ENCODE measurements at places on chromosomes 13 and 19. TPM values are rescaled to one million over a fixed set of nuclear protein-coding genes. Genes with fewer than 3 reads are reported as not detected.

DNA sequence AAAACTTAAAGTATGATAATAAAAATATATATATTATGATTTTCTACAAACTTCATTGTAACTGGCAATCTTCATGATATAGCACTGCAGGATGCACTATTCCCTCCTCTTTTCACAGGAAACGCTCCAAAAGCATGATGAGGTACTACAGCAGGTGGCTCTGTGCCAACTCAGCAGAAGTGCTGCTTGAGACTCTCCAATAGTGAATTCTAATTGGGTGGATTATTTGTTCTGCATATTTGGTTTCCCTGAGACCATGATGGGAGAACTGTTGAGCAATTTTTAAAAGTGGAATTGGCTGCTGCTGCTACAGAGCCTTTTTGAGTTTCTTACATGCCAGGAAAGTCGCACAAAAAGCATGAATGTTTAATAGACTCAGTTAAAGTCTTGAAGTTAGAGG, 1782.4 kb upstream of the PCDH20 start:
- no peak for DNase-seq

GRCh38 chr13:82412749-82413148, 1469.5 kb downstream of the SLITRK1 start:
- DNase-seq, result no peak

- DNase-seq, result no peak
Observed at GRCh38 chr13:85969331-85969730, 170.1 kb upstream of the SLITRK6 start.

DNA sequence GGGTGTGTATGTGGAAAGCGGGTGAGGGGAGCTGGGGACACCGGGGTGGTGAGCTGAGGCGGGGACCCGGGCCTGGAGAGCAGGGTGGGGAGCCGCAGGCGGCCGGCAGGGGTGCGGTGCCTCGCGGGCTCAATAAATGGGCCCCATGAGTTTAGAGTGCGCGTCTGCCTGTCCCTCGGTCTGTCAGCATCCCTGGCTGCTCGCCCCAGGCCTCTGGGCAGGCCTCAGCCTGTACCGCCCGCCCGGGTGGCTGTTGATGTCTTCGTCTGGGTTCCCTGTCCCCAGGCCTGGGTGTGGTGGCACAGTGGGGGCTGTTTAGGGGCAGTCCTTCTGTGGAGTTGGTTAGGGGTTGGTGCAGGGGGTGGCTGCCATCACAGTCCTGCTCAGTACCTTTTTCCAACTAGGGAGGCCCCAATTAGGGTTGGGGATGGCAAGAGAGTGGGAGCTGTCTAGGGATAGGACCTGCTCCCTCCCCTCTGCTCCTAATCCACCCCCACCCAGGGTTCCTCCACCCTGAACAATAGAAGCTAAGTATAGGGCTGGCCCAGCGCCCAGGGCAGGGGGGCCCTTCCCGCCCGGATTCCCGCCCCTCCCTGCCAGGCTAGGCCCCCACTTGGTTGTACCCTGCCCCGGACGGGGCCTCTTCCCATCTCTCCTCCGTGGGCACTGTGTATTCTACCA, 12.2 kb downstream of the CIC start:
- DNase-seq, result peak; percentile 54

DNA sequence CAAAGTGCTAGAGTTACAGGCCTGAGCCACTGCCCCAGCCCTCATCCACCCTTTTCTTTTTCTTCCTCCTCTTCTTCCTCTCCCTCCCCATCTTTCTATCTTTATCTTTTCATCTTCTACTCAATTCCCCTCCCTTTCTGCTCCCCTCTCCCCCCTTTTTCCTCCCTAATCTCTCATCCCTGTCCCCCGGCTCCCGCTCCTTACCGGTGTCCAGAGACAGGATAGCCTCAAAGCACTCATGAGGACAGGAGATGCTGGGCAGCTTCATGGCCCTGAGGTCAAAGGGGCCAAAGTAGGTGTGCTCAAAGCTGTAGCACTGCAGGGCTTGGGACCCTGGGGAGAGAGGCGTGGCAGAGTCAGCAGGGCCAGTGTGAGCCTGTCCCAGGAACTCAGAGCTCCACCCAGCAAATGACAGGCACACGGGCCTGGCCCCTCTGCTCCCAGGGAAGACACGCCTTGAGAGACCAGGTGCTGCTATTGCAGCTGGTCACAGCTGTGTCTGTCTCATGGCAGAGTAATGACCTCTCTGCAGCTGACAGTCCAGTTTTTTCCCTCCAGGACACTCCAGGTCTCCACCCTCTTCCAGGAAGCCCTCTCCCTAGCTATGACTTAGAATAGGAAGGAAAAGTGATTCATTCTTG, 2.6 kb downstream of the LYPD5 start:
- no peak for DNase-seq

DNA sequence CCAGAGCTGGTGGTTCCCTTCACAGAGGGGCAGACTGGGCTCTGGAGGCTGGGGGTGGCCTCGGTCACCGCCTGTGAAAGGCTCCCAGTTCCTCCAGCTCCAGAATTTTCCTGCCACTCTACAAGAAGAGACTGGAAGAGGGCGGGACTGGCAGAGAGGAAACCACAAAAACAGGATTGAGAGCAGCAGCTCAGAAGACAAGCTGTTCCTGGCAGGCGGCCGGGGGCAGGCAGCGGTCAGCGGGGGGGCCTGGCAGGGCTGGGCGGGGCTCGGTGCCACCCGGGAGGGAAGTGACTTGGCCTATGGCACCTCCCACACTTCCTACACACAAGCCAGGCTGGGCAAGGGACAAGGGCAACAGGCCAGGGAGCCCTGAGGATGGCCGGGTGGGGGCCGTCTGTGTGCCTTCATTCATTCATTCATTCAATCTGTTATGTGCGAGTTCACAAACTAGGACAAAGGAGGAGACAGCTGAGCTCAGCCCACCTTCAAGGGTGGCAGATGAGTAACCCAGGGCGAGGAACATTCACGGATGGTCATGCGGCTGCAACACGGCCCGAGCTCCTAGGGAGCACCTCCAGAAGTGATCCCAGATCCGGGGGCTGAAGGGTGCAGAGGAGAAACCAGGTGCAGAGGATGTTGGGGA, 16.9 kb upstream of the BTBD2 start:
- DNase-seq, result no peak

GRCh38 chr19:17138937-17139598, 63.5 kb downstream of the MYO9B start:
- DNase-seq, result no peak

DNA sequence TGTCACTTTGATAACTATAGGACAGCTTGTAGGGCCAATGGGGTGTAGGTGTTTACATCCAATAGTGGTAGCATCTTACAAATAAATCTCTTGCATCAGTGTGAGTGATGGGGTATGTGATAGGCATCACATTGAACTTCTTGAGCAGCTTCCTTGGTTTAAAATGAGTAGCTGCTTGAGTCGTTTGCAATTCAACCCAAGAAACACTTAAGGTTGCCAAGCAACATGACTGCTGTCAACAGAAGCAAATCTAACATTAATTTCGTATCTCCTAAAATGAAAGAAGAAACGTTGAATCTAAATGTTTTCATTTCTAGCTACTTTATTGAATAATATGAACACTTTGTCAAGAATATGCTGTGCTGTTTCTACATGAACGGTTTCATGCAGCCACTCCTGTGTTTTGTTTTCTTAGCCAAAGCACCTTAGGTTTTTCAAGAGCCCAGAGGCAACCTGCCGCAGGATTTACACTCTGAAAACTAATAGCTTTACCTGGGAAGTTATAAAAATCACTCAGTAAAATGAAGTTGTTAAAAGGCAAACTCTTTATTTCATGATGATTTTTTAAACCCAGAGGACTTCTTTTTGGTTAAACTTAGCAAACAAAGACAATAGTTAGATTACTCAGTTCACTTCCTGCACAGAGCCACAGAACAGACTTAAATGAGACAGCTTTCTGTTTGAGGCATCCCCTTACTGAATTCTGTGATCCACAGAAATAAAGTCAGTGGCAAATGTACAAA, 305.2 kb downstream of the MTUS2 start:
- DNase-seq, result no peak

EXOC3L2 gene
- not detected for total RNA-seq

FGF14 gene
- total RNA-seq, result not detected

IGFLR1 gene
- total RNA-seq, result 18.3 TPM

ICAM4 gene
- 0.53 TPM for total RNA-seq

HSH2D gene
- total RNA-seq, result 79.0 TPM
